HuH-7.5 (cell line): ENCODE measurements at places on chromosomes 12 and 14.

GRCh38 chr14:50615552-50615951 lies 52.6 kb downstream of the SAV1 start:
- DNase-seq: no peak

- no peak for DNase-seq
Measured at GRCh38 chr14:68644101-68644500, 148.8 kb downstream of the ZFP36L1 start.

- DNase-seq: no peak
Measured at GRCh38 chr14:69931960-69932359, 52.7 kb downstream of the SMOC1 start.

DNA sequence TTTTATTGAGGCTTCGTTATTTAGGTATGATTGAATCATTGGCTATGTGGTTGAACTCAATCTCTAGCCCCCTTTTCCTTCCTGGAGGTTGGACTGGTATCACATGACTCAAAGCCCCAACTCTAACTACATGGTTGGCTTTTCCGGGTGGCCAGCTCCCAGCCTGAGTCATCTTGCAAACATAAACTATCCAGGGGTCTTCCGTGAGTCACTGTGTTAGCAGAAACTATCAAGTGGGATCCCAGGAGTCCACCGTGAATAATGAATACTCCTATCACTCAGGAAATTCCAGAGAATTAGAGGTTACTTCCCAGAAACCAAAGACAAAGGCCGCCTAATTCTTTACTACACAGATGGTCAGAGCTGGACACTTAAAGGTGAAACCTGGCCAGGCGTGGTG lies 19.7 kb upstream of the PLEKHD1 start:
- no peak for DNase-seq

- DNase-seq: peak; percentile 41
Measured at GRCh38 chr14:94132285-94132887, 3.0 kb upstream of the IFI27L2 start.

DNA sequence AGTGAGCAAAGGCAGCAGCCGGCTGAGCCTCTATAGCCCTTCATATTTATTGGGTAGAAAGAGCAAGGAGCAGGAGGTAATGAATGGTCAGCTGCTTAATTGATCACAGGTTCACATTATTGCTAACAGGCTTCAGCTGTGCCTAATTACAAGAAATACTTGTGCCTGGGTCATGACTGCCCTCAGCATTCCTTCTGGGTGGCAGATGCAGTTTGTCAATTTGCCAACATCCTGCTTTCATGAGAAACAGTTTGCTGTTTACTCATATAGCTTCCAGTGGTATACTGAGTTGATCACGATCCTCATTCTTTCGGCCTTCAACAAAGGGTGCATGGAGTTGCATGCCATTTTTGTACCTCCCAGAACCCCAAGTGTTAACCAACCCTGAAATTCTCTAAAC lies 81.0 kb upstream of the PLEKHG7 start:
- no peak for DNase-seq

DNA sequence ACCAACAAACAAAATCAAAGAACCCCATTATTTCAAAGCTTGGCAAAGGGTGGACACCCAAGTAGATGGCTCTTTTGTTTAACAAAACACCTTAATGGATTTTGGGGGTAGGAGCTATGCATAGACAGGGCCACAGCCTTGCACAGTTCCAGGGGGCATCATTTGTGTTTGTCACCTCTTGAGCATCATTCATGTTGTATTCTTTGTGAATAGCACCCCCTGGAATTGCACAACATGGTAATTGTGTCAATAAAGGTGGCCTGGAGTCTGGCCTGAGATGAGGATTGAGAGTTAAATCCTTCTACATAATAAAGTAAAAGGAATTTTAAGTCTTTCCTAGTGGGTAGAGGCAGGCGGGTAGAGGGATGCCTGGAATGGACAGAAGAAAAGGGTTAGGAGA lies 3.3 kb upstream of the FRS2 start:
- DNase-seq: no peak

DNA sequence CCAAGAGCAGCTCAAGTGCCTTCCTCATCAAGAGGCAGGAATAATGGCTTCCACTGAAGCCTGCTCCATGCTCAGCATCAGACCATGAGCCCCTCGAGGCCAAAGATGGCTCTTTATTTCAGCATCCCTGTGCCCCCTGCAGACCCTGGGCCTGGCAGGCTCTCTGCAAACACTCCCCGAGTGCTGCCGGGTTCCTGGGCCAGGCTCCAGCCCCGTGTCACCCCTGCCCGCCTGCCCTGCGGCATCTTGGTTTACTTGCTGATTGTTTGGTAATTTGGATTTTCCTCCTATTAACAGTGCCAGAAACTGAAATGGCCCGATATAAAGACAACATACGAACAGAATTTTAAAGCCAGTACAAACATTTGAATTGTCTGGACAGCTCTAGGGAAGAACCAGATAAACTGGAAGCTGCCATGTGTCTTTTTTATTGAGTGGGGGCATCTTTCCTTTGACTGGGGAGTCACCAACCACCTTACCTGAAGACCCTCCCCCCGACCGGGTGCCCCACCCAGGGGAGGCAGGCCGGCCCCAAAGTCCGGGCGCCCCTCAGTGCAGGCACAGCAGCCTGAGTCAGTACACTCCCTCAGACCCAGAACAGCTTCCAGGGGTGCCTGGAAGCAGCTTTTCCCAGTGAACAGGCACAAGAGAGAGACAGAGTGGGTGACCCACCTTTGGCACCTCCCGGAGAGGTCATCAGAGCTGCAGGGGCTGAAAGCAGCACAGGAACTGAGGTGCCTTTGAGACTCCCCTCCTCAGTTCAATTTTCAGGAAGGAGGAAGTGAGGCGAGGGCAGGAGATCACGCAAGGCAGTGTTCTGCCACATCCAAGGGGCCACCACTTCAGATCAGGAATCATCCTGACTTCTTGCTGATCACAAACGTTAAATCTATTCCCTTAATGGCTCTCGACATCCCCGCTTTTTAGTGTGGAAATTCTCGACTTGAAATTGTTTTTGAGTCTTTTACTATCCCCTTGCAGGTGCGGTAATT lies 30.6 kb downstream of the ITPK1 start:
- no peak for DNase-seq

DNA sequence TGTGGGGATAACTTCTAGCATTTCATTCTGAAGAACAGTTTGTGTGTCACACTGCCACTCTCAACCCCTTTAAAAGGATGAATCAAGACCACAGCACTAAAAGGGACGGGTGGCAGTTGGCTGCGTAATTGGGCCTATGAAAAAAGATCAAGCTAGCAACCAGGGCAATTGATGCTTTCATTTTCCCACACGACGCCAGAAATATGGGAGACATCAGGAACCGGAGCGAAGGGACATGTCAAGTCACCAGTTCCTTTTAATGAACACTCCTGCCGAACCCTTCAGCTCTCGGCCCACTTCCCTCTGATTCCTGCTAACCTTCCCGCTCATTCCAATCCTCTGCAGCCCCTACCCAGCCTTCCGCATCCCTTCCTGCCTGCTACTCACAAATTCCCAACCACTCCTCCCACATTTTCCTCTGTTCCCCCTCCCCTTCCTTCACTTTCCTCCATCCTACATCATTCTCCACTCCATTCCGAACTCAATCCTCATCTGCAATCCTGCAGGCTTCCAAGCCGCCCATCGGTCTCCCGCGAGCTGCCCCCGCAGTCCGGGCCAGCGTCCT lies 753 bp downstream of the CSRNP2 start:
- peak; percentile 45 for DNase-seq

DNA sequence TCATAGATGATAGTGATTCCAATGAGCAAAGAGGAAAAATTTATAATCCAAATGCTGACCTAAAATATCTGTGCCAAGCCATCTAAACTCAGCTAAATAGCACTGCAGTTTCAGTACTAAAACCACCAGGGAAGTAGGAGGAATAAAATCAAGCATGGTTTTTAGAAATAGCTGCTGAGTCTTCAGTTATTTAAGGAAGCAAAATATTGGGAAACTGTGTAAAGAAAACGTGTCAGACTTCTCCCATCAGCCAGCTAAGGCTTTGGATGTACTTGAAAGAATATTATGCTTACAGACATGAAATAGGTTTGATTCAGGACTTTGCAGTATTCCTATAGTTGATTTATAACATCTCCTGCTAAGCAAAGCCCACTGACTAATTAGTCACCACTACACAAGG lies 24.7 kb downstream of the CLEC2D start:
- no peak for DNase-seq

DNA sequence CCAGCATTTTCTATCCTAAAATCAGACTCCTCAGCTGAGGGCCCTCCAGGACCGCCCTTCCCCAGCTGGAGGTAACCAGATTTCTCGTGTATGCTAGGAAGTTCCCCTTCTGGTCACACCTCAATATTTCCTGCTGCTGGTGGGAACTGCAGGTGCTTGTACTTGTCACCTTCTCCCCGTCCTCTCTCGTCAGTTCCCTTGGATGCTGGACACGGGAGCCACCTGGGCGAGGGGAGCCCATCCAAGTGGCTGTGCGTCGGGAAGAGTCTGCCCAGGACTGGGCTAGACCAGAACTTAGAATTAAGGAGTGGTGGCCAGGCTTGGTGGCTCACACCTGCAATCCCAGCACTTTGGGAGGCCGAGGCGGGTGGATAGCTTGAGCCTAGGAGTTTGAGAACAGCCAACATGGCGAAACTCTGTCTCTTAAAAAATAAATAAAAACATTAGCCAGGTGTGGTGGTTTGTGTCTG lies 23.2 kb upstream of the KIF26A start:
- no peak for DNase-seq
